A549 treated with DMSO at 1 μM for 4 hours (cell line): ENCODE measurements at places on chromosomes 1 and 21. TPM values are rescaled to one million over a fixed set of nuclear protein-coding genes. Genes with fewer than 3 reads are reported as not detected.

Gene NEXN
- total RNA-seq: 4.6 to 7.1 TPM (median 5.1 TPM) in 5 replicates

Gene OLFML3
- total RNA-seq: 4.1 to 5.2 TPM (median 4.2 TPM) in 5 replicates

Gene AKR7A3
- 0.06 to 0.21 TPM (median 0.16 TPM) in 4 of 5 replicates, not detected in the other for total RNA-seq

Gene FCRL2
- not detected in 5 replicates for total RNA-seq

Gene ZBTB8B
- 0.01 TPM in 2 of 5 replicates, not detected in the others for total RNA-seq

Gene RHBDL2
- 1.8 to 2.7 TPM (median 2.2 TPM) in 5 replicates for total RNA-seq

Gene C8B
- not detected in 5 replicates for total RNA-seq

Gene ARHGEF2
- total RNA-seq: 38.8 to 47.2 TPM (median 41.7 TPM) in 5 replicates

Gene LEFTY2
- 0.09 to 0.32 TPM (median 0.19 TPM) in 3 of 5 replicates, not detected in the others for total RNA-seq
